Tracheal epithelial cell (primary cell): ENCODE measurements at places on chromosomes 11 and 22. TPM values are rescaled to one million over a fixed set of nuclear protein-coding genes. Genes with fewer than 3 reads are reported as not detected.

ADAMTS8 gene
- not detected in 2 replicates for total RNA-seq

SERPING1 gene
- 0.43 and 2.9 TPM in 2 replicates for total RNA-seq

MPPED2 gene
- total RNA-seq: not detected in 2 replicates

PATE3 gene
- not detected in 2 replicates for total RNA-seq

RIN1 gene
- 33.3 and 64.2 TPM in 2 replicates for total RNA-seq

TRIM22 gene
- 24.5 and 58.8 TPM in 2 replicates for total RNA-seq

IL17RA gene
- total RNA-seq: 5.1 and 6.2 TPM in 2 replicates

REXO2 gene
- 73.5 and 162 TPM in 2 replicates for total RNA-seq

TIMP3 gene
- total RNA-seq: 16.6 and 77.6 TPM in 2 replicates

LMO2 gene
- total RNA-seq: 0.64 and 0.96 TPM in 2 replicates

KCNJ1 gene
- 0.43 TPM in 1 of 2 replicates, not detected in the other for total RNA-seq

PKNOX2 gene
- not detected in 2 replicates for total RNA-seq

MRGPRX3 gene
- 2.4 TPM in 1 of 2 replicates, not detected in the other for total RNA-seq

ADM2 gene
- total RNA-seq: 2.7 and 4.3 TPM in 2 replicates

GLYATL2 gene
- 0.24 TPM in 1 of 2 replicates, not detected in the other for total RNA-seq
